ENCODE measurements at places on chromosomes 2 and 18.

DNA sequence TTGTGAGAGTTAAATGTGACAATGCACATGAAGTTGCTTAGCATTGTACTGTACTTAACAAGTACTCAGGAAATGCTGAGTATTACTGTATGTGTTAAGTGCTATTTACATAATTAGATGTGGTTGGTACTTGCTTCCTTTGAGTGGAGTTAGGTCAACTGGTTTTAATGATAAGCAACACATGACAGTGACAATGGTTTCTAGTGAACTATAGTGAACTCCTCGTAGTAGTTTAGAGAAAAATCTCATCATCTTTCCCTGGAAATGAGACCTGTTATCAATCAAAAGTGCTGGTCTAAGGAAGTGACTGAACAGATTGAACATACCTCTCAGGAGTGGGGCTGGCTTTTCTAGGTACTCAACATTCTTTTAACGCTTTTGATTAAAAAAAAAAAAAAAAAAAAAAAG lies 29.2 kb upstream of the ZDBF2 start:
- DNase-seq, result no peak

GRCh38 chr18:62280786-62281185 lies 44.3 kb upstream of the TNFRSF11A start:
- DNase-seq, result no peak

DNA sequence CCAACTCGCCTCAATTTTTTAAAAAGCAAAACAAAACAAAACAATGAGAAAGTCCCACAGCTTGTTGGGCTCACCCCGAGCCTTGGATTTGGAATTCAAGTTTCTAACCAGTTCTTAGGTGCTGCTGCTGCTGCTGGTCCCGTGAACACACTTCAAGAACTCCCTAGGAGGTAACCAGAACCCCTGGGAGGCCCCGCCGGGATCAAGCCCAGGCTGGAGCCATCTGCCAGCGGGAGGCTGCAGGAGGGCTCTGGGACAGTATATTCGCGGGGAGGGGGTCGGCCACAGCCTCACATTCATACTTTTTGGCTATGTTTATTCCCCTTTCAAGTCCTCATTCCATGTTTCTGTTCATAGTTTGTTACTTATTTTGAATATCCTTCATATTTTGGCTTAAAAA lies 223.4 kb downstream of the TFCP2L1 start:
- DNase-seq, result no peak

GRCh38 chr18:59514203-59514602 lies 155.1 kb upstream of the LMAN1 start:
- DNase-seq, result no peak

DNA sequence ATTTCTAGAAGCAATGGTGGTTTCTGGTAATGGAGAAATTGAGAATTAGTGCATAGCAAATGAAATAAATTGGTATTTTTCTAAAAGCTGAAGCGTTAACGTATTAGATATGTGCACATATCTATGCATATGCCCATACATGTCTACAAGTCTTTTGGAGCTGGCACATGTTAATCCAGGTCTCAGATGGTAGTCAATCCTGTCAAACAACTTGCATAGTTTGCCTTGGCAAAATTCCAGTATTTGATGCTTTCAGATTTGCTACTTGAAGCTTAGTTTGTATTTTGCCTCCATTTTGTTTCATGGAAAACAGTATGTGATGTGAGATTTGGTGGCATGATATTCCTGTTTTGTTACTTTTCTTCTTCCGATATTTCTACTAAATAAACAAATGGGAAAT lies 304.6 kb downstream of the PARD3B start:
- no peak for DNase-seq

GRCh38 chr2:60661073-60661738 lies 94.9 kb upstream of the PAPOLG start:
- no peak for DNase-seq

- no peak for DNase-seq
Observed at GRCh38 chr2:23616630-23617029, 231.7 kb downstream of the KLHL29 start.

DNA sequence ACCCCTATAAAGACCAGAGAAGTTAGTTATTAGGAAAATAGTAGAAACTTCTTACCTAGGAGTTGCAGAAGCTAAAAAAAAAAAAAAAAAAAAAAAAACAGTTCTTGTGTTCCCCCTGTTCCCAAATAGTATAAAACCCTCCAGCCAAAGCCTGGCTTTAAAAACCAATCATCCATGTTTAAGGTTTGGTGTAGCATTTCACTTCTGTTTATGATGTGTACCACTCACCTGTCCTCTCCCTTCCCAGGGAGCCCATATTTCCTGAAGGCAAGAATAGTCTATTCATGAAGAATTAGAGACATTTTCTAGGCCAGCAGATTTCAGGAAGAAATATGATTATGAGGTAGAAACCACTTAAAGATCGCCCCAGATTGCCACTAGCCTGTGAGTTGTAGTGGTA lies 273.6 kb downstream of the SETBP1 start:
- DNase-seq, result no peak

DNA sequence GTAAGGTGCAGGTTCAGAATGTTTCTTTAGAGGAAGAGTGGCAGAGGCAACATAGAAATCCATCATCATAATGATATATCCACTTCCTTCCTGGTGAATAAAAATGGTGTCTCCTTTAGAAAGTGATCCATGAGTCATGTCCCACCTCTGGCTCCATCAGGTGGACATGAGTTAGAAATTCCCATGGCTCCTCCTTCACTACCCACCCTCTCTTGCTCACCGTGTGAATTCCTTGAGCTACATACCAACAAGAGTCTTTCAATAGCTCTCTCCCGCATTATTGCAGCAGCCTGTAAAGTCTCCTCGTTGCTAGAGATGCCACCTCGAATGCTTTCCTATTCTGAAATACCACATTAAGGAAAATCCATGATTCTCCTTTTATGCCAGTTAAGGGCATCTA lies 317.6 kb downstream of the LNPK start:
- no peak for DNase-seq

- no peak for DNase-seq
Observed at GRCh38 chr2:215615067-215615802, 179.4 kb upstream of the FN1 start.

DNA sequence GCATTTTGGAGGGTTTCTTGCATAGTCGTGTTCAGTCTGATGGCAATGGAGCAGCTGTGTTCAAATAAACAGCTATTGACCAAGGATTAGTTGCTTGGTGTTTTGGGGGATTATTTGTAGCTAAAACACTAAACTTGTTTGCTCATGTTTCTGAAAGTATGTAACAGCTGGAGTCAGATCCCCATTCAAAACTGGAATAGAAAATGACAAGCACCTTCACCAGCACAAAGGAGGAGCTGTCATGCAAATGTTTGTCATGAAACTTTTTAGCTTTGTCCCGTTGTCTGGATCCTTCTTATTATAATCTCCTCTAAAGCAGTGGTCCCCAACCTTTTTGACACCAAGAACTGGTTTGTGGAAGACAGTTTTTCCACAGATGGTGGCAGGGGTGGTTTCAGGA lies 96.9 kb upstream of the ZNF236 start:
- DNase-seq, result no peak

GRCh38 chr2:158493458-158493857 lies 36.7 kb downstream of the PKP4 start:
- DNase-seq, result no peak

DNA sequence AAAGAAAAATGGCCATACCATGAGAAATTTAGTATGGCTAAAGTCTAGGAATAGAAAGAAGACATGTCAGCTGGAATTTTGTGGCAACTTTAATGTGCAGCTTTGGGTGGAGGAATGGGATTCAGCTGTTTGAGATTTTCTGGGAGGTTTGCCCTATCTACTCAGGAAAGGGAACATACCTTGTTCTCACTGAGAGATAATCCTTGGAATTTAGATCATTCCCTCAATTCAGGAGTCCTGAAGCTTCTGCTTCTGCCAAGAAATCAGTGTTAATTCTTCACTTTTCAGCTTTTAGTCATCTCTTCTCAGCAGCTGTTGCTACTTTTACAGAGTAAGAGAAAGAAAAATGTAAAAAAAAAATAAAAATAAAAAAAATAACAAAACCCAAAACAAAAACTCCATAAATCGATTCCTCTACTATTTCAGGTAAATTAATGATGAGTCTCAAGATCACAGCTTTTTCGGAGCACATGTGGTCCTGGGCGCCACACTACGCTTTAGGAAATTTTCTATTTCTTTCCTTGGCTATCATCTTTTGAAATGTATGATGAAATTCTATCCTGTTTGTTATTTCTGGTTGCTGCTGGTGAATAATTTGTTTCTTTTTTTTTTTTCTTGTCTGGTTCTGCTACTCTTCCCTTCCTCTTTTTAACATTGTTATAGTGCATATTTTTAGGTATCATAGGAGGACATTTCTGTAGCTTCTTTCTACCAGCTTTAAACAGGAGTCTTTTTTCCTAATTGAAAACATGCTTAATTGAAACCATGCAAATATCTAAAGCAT lies 18.9 kb upstream of the BAZ2B start:
- DNase-seq, result no peak

- DNase-seq, result no peak
Observed at GRCh38 chr18:31161757-31162418, 768 bp downstream of the DSC1 start.

GRCh38 chr2:180077295-180077906 lies 70.3 kb upstream of the CWC22 start:
- DNase-seq, result no peak

GRCh38 chr2:27320958-27321543 lies 1.8 kb downstream of the MPV17 start:
- DNase-seq, result no peak

DNA sequence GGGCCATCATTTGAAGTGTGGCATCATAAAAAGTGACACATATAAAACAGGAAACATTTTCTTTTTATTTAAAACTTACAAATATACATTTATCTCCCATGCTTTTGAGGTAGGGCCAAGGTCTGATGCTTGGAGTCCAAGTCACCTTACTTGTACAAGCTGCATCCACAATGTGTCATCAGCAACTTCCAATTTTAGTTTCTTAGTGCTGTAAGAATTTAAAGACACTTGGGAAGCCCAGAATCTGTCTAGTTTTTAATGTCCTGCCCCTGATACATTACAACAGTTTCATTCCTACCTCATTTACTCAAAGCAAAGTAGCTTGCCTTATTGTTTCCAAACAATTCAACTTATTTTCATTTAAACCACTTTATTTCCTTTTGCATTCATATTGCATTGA lies 297.7 kb downstream of the MTX2 start:
- no peak for DNase-seq

DNA sequence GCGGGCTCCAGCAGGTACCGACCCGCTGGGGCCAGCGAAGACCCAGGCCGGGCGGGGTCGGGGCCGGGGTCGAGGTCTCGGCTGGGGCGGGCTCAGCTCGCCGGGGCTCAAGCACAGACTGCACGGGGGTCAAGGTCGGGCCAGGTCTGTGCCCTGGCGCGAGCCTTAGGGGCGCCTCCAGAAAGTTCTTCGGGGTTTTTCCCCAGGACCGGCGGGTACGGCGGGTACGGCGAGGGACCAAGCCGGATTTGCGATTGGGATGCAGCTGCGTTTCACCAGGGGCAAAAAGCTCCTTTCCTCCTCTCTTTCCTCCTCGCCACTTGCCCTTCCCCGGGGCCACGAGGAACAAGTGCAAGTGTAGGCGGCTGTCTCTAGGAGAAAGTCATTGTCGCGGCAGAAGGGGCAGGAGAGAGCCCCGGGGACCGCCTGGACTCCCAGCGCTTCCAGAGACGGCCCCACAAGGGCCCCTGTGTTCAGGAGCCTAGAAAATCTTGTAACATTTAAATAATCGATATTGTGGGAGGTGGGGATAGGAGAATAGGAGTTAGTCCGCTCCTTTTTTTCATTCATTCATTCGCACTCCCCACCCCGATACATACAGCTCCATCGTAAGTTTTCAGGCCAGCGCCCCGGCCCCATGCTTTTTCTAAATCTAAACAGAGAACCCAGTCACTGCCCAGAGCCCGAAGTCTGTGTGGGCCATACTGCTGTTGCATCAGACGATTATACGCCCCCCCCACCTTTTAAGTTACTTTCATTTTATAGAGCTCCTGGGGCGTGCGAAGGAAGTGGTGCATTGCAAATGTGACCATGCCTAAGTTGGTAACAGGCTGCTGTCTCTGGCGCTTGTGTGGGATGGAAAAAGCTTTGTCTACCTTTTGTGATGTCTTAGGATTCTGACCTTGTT lies 679 bp downstream of the PMAIP1 start:
- no peak for DNase-seq

DNA sequence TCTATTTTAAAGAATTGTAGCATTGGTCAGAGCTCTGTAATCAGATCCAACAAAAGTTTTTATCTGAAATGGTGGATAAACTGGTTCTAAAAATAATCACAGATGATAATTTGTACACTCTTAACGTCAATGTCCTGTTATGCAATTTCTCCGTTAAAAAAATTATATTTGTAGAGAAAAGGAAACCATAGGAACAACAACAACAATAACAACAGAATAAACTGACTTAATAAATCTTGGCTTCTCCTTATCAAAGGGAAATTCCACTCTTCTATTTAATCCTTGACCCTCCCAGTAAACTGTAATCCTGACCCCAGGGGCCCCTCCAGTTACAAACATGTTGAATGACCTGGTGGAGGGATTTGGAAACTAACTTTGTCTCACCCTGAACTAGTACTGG lies 78.6 kb upstream of the ZFP36L2 start:
- no peak for DNase-seq

- no peak for DNase-seq
Observed at GRCh38 chr2:17637131-17637906, 96.8 kb downstream of the VSNL1 start.
